ENCODE measurements at places on chromosomes 7 and 10.
A peak's percentile ranks its signal among the peaks of the same experiment; 100 is the strongest.

DNA sequence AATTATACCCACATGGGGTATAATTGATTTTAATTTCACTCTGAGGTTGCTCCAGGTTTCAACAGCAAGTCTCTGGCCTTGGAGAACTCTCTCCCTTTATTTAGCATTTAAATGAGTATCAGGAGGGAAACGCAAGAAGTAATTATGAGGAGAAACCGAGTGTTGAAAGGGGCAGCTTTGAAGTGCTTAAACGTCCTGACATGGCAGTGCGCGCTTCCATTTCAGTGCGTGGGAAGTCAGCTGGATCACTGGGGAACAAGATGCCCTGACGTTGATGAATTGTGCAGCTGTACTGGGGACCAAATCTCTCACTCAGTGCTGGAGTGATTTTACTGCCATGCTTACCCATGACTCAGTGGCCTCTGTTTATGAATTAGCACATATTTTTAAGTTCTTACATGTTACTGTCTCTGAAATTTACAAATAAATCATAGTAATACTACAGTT is 106.0 kb upstream of the PRR15 start:
- DNase-seq: no peak

GRCh38 chr7:29274146-29275017 is 79.8 kb downstream of the CHN2 start:
- DNase-seq: no peak

- no peak for DNase-seq
Measured at GRCh38 chr7:24255139-24255538, 28.9 kb upstream of the NPY start.

DNA sequence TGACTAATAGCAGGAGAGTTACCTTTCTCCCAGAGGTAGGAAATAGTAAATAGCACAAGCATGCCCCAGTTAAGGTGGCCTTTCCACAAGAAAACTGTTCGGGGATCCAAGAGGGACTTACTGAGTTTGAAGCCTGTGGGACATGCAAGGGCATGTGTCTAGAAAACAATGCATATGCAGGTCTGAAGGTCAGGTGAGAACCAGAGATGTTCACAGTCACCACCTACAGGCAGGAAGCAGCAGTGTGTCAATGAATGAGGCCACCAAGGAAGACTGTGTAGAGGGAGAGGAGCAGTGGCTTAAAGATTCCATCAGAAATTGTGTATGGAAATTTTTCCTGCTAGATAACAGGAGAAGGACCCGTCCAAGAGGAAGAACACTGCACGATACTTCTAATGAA is 66.0 kb downstream of the CALD1 start:
- DNase-seq: peak; percentile 51

DNA sequence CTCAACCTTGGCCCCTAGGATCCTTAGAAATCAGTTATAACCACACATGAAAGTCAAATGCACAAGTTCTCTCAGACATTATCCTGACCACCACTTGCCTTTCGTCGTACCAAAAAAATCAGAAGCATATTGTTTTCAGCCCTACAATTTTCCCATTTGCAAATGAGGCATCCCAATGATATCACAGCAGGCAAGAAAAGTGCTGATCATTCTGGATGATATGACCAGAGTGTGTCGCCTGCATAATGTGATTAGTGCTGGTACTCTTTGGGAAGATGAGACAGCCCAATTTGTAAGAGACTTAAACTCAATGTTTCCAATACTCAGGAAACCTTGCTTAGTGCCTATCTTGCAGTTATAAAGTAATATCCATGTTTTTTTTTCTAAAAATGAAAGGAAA is 168.0 kb downstream of the SORCS1 start:
- DNase-seq: no peak

GRCh38 chr10:60652628-60653027 is 125.7 kb upstream of the CDK1 start:
- DNase-seq: no peak

- no peak for DNase-seq
Measured at GRCh38 chr7:55557666-55558188, 14.6 kb downstream of the VOPP1 start.

- no peak for DNase-seq
Measured at GRCh38 chr7:2607122-2607922, 24.5 kb upstream of the TTYH3 start.

- peak; percentile 42 for DNase-seq
Measured at GRCh38 chr10:100996678-100997359, 2.8 kb upstream of the LZTS2 start.

DNA sequence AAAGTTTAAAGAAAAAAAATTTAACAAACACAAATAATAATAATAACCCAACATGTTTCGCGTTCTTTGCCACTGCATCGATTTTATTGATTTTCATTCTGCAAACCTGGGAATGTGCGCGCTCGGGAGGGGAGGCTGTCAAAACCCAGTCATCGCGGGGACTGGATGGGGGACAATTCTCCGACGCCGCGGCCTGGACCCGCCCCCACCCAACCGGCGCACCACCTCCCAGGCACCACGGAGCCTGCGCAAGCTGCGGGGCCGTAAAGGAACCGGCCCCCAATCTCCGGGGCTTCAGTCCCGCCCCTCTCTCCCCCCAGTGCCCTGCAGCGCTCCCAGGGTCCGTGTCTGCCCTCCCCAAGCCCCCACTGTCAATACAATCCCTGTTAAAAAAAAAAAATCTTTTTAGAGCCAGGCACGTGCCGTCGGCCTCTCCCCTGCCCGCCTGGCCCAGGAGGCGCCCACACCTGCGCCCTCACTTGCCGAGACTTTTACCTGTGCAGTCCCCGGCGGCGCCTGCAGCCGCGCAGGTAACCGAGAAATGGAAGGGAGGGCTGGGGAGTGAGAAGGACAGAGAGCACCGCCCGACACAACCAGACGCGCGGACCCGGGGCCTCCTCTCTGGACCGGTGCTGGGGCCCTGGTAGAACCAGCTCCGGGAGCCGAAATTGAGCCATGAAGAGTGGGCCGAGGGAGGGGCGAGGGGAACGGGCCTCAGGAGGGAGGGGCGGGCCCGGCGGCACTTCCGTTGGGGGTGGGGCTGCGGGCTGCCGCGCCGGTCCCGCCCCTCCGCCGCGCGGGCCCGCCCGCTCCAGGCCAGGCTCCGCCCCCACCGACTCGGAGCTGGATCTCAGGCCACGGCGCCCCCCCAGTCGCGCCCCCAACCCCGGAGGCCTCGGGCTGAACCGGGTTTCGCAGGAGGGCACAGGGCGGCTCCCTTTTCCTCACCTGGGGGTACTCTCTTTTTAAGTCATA is 7.6 kb upstream of the ZNF503 start:
- peak; percentile 72 for DNase-seq

DNA sequence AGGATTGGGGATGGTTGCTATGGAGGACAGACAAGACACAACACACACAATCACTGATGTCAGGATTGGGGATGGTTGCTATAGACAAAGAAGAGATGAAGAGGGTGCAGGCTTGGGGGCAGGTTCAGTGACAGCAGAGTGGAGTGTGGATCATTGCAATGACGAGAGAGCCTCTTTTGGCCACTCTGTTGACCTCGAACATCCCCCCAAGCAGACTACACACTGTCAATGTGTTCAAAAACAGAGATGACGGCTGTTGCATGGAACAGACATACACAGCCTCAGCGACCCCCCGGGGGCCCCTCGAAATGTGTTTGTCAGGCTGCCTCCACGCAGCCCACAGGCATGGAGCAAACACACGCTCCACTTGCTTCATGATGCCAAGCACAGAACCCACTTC is 133.0 kb downstream of the PTPRN2 start:
- DNase-seq: no peak

DNA sequence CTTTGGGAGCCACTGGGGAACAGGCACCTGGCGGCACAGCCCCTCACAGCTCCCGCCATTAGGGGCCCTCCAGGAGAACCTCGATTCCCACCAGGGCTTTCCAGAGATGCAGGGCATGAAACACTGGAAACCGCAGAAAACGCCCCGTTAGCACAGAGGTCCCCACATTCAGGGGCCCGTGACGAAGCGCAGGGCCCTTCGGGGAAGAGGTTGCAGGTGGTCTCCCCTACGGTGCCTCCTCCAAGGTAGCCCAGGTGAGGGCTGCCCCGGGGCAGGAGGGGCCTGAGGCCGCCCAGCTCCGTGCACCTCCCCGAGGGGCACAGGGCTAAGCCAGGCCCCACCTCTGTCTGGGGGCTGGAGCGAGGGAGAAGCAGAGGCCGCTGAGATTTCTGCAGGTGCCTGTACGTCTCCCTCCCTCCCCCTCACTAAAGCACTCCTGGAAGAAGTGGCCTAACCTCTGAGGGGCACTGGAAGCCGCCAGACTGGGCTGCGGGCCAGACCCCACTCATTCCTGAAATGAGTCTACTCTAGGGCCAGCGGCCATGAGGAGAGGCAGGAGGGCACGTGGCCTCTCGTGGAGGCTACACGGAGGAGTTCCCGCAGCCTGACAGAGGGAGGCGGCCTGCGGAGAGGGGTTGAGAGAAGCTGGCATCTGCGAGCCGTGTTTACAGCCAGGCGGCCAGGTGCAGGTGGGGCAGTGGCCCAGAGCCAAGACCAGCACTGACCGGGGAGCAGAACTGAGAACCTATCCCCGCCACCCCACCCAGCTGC is 6.9 kb downstream of the PDGFA start:
- DNase-seq: no peak

GRCh38 chr10:98033515-98033914 is 3.1 kb upstream of the CRTAC1 start:
- DNase-seq: no peak

- DNase-seq: peak; percentile 52
Measured at GRCh38 chr10:71161425-71161824, 50.9 kb upstream of the UNC5B start.

GRCh38 chr10:132882069-132882951 is 60.1 kb downstream of the CFAP46 start:
- DNase-seq: no peak

DNA sequence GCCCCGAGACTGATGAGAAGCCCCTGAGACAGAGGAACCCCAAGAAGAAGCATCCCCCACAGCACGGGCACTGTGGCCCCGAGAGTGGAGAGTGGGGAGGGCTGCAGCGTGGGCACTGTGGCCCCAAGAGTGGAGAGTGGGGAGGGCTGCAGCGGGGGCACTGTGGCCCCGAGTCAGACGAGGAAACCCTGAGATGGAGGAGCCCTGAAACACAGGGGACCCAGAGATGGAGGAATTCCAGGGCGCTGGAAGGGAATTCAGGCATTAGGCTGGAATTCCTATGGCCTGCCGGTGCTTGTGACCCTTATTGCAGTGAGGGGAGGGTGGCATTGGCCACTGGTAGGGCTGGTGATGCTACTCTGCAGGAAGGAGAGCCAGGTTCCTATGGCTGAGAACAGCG is 168.6 kb upstream of the SHH start:
- DNase-seq: no peak

GRCh38 chr10:4512671-4513240 is 313.3 kb upstream of the AKR1E2 start:
- DNase-seq: no peak

- peak; percentile 20 for DNase-seq
Measured at GRCh38 chr10:27743877-27744801, 1.5 kb downstream of the MKX start.

- no peak for DNase-seq
Measured at GRCh38 chr7:26051021-26051420, 101.0 kb upstream of the NFE2L3 start.

GRCh38 chr10:46552526-46553237 is 3.8 kb downstream of the GPRIN2 start:
- no peak for DNase-seq

DNA sequence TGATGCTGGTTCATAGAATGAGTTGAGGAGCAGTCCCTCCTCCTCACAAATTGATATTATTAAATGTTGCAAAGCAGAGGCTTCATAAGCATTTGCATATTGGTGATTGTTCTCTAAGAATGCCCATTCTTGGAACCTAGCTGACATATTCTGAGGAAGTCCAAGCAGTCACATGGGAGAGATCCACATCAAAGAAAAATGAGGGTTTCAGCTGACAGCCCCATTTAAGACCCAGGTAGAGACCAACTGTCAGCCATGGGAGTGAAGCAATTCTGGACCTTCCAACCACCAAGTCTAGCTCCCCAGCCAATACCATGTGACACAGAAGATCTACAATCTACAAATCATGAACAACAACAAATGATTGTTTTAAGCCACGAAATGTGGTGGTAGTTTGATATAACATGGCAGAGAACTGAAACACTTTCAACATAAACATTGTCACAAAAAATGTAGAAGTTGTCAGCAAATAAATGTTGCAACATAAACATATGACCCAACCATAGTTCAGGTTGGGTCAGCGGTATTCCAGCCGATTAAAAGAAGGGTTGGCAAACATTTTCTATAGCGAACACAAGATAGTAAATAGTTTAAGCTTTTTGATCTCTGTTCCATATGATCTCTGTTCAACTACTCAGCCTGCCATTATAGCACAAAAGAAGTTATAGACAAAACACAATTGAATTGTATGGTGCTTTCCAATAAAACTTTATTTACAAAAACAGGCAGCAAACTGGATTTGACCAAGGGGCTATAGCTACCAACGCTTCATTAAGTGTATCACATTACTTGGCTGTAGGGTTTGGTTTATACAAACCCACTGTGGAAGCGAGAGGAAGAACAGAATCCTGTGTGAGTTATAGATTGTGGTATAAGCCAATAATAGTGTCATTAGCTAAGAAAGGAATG is 41.4 kb upstream of the MPP7 start:
- DNase-seq: no peak

GRCh38 chr10:8133146-8133545 is 78.7 kb downstream of the GATA3 start:
- no peak for DNase-seq

GRCh38 chr7:115008465-115009114 is 86.7 kb downstream of the MDFIC start:
- no peak for DNase-seq

GRCh38 chr7:26854876-26855855 is 9.2 kb downstream of the SKAP2 start:
- no peak for DNase-seq

- DNase-seq: no peak
Measured at GRCh38 chr7:11846361-11846955, 14.5 kb upstream of the THSD7A start.

- no peak for DNase-seq
Measured at GRCh38 chr10:794382-794956, 105.0 kb upstream of the DIP2C start.

GRCh38 chr10:46307281-46308112 is 20.7 kb downstream of the ANTXRL start:
- DNase-seq: no peak

- DNase-seq: peak; percentile 24
Measured at GRCh38 chr7:74312418-74313028, 23.3 kb downstream of the CLIP2 start.

GRCh38 chr7:47584536-47584895 is 2.6 kb upstream of the TNS3 start:
- no peak for DNase-seq

All from LoVo (cell line).